GM06990 (cell line): ENCODE measurements at places on chromosomes 1 and 21.

DNA sequence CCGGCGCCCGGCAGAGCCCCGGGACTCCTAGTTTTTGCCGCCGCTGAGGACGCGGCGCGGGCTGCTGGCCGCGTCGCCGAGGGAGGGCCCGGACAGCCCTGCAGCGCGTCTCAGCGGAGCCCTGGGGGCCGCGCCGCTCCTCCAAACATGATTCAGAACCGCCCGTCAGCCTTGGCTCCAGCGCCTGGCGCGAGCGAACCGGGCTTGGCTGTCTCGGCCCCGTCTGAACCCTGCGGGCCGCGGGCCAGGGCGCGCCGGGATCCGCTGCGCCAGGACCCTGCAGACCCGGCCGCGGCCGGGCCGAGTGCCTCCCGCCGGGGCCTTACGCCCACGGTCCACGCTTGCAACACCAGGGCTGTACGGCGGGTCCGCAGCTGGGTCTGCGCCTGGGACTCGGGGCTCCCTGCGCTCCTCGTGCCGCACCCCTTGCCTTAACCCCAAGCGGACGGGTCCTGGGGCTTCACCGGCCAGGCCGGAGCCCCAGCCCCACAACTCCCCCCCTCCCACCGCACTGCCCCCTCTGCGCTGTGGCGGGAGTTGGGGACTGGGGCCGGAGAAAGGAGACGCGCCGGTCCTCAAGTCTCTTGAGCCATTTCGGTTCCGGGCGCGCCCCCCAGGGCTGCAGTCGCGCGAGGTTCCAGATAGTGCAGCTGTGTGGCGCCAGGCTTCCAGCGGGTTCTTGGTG, 48.4 kb upstream of the CD34 start:
- DNase-seq: peak; percentile 26

DNA sequence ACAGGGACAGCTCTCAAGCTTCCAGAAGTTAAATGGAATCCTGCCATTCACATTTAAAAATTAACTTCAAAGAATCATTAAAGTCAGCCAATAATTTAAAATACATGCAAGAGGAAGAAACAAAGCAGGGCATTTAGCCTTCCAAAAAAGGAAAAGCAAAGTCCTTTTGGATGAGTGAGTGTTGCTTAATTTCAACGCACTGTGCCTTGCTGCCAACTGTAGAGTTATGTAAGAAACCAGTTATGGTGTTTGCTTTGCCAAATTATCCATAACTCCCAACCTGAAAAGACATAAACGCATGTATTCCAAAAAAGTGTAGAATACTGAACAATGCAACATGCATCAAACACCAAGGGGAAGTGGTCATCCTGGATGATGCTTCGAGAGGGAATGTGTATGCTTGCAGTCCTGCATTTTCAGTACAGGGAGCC, 16.1 kb upstream of the KCNE1 start:
- no peak for DNase-seq

- DNase-seq: no peak
These were observed 87.6 kb downstream of the PTPRC start for GRCh38 chr1:198726455-198726854.

- DNase-seq: peak; percentile 63
These were observed 484.3 kb downstream of the LMO4 start for GRCh38 chr1:87812871-87813577.

- no peak for DNase-seq
These were observed 52.4 kb downstream of the OSBPL9 start for GRCh38 chr1:51669272-51669671.

DNA sequence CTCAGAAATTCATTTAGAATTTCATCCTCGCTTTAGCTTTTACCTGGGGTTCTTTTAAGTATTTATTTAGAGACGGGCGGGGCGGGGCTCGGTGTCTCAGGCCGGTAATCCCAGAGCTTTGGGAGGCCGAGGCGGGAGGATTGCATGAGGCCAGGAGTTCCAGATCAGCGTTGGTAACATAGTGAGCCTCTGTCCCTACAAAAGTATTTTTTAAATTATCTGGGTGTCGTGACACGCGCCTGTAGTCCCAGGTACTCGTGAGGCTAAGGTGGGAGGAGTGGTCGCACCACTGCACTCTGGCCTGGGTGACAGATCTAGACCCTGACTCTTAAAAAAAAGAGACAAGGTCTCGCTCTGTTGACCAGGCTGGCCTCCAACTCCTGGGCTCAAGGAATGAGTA, 942 bp upstream of the RSBN1 start:
- DNase-seq: peak; percentile 8

DNA sequence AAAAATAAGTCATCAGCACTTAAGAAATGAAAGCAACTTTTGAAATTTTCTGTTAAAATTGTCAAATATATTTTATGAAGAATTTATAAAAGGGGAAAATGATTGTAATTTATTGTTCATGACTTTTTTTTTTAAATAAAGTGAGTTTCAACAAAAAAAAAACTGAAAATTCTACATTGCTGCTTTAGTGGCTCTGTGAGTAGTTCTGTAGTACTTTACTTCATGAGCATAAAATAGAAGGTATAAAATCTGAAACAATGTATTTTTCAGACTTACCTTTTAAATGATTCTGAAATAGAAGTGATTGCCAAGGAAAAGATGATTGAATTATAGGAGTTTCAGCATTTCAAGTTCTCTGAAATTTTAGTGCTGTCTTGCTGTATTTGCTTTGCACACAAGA, 13.8 kb downstream of the PDIK1L start:
- DNase-seq: no peak

DNA sequence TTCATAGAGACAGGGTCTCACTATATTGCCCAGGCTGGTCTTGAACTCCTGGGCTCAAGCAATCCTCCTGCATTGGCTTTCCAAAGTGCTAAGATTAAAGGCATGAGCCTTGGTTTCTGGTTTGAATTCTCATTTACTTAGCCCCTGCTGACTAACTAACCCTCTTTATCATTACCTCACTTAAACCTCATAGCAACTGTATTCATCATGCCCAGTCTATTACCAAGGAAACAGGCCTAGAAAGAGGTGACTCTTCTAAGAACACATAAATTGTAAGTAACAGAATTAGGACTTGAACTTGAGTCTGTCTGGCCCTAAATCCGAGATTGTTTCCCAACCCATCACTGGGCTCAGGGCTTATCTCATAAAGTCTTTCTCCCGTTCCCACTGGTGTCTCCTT, 44.2 kb downstream of the TMEM53 start:
- DNase-seq: no peak
